ENCODE measurements at places on chromosomes 2 and 18.

DNA sequence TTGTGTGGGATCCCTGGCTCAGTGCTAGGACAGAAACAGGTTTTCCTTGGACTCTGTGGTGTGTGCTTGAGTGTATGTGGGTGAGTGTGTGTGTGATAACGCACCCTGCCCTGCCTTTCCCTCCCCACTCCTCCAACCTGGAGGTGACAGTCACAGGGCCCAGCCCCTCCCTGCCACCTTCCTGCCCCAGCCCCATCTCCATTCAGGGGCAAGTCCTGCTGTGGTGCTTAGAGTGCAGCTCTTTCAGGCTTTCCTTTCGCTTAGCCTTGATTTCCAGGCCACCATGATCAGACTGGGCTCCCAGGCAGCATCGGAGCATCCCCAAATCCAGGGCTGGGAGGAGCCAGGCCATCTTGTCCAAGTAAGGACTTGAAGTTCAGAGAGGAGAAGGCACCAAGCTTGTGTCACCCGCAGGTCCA is 185.2 kb downstream of the ZFP36L2 start:
- no peak for DNase-seq

GRCh38 chr2:120586507-120587278 is 149.0 kb upstream of the GLI2 start:
- no peak for DNase-seq

GRCh38 chr2:218970894-218971293 is 11.4 kb downstream of the CDK5R2 start:
- DNase-seq: no peak

GRCh38 chr2:60028849-60029565 is 524.4 kb downstream of the BCL11A start:
- DNase-seq: no peak

DNA sequence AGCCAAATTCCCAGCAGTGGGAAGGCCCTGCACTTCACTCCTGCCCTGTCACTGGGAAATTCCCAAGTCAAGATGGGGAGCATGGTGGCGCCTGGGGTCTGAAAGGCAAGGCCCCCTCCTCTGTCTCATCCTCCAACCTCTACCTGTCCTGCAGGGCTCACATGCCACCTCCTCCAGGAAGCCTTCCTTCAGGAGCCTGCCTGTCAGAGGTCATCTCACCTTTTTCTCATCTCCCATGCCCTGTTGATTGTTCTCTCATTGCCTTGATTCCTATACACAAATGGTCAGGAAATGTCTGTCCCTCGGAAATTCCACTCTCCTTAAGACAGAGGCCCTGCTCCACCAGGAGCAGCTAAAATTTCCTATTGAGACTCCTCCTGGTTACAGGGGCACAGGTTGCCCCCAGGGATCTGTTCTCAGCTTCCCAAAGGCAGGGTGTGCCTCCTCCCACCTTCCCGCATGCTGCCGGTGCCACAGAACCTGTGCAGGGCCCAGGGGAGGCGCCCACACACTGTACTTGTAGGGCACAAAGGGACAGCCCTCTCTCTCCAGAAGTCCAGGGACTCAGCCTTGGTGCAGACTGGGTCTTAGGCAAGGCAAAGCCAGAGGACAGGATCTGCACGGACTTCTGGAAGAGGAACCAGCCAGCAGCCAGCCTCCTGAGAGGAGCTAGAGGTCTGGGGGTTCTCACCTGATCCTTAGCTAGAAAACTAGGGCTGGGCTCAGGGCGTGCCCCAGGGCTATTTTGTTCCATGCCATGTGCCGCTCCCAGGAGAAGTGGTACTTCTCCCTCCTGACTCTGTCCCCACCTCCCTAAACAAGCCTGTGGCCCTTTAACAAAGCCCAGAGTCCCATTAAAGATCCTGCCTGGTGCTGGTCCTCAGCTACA is 12.9 kb downstream of the HES6 start:
- DNase-seq: no peak

DNA sequence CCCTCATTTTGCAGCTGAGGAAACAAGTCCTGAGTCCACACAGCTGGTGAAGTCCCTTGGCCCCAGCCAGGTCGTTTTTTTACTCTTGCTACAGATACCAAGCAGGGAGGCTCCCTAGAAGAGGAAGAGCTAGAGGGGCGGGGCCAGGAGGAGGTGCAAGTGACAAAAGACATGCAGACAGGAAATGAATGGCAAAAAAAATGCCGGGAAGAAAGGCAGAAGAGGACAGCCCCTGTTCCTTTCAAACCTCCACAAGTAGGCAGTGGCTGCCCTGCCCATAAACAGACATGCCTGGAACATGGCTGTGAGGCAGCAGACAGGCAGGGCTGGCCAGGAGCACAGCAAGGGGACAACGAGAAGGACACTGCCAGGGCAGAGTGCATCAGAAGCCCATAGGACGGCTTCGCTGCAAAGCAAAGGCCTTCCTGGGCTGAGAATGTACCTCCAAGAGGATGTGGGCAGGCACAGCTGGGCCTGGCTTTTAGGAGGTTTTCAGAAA is 108.7 kb downstream of the ZBTB7C start:
- no peak for DNase-seq

- DNase-seq: peak; percentile 37
Observed at GRCh38 chr2:120109186-120110061, 96.5 kb downstream of the EPB41L5 start.

GRCh38 chr18:22159014-22159413 is 10.4 kb upstream of the GATA6 start:
- DNase-seq: no peak
